ENCODE measurements at places on chromosomes 5 and 9.

GRCh38 chr5:58635416-58635815 lies 52.5 kb downstream of the RAB3C start:
- DNase-seq: no peak

DNA sequence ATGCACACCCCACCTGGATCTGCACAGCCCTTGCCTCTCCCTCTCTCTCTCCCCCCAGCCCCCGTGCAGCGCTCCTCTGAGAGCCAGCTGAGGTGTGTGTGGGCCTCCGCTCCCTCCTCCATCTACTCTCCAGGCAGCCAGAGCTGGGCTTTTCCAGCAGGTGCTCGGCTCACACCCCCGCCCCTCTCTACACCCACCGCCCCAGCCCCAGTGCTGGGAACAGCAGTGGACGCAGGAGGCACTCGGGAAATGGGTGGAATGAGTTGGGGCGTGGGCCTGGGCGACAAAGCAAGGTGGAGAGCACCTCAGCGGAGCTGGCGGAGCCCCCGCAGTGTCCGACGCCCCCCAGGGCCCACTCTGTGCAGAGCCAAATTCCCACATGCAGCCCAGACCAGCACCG lies 13.3 kb upstream of the LHX3 start:
- no peak for DNase-seq

DNA sequence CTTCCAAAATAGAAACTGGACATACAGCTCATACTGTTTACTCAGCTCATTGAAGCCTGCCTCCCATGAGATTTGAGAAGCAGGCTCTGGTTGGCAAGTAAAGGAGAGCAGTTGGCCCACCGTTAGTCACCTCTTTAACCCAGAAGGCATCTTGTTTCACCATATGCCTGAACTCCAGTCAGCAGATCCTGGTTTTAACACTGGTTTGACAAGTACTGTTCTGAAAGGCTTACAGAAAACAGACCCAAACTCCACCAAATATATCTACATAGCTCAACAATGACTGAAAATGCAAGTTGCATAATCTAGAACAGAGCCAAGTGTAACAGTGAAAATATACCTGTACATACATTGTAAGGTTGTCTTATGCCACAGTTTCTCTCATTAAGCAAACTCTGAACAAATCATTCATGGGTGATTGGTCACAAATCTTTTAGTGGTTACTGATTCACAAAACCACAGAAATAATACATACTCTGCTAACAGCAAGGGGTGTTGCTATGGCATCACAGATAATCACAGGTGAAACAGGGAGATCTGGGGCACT lies 198.8 kb downstream of the BNC2 start:
- DNase-seq: peak; percentile 62

DNA sequence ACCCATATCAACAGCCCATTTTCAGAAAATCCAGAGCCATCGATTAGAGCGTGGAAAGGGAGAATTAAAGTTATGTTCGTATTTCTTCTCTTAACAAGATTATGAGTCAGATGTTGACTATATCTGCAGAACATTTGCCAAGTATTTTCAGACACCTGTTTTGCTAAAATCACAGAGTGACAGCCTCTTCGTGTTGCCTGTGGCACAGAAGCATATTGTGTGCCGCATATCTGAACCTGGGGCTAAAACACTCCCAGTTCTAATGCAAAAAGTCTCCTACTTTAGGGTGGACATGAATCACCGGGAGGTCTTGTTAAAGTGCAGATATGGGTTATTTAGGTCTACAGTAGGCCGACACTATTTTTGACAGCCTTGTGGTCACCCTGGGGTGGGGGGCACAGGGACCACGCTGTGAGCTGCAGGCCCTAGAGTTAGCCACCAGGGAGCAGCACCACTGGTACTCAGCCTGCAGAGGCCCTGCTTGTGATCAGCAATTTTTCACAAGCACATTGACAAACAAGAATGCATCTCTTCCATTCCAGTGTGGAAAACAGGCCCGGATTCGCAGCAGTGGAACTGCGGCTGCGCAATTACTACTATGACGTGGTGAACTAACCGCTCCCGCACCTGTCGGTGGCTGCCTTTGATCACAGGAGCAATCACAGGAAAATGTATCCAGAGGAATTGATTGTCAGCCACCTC lies 93.5 kb downstream of the SYK start:
- DNase-seq: peak; percentile 8

- no peak for DNase-seq
Measured at GRCh38 chr9:5478206-5478605, 27.9 kb downstream of the CD274 start.

DNA sequence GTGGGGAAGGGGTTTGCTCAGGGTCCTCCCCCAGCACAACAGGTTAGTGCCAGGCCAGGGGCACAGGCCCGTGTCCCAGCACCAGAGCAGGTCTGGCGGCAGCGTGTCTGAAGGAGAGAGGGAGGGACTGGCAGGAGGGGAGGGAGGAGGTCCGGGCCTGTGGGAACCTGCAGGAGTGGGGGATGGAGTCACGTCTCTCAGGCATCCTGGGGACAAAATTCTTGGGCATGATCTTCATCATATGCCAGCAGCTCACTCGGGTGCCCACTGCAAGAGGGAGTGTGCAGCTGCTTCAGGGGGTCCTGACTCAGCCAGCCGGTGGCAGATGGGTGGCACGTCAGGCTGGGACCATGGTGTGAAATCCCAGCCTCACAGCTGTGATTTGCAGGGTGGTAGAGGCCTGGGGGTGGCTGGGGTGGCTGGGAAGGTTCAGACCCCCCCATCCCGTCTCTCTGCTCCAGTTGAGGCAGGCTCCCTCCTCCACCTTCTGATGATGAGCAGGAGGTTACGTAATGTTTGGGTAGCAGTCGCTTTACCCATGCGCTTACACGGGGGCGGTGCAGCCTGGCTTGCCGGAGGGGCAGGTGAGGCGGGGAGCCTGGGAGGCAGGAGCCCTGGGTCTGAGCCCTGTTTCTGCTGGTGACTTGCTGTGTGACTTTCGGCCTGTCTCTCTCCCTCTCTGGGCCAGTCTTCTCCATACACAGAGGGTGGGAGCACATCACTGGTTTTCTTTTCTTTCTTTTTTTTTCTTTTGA lies 40.5 kb downstream of the NCS1 start:
- DNase-seq: no peak

DNA sequence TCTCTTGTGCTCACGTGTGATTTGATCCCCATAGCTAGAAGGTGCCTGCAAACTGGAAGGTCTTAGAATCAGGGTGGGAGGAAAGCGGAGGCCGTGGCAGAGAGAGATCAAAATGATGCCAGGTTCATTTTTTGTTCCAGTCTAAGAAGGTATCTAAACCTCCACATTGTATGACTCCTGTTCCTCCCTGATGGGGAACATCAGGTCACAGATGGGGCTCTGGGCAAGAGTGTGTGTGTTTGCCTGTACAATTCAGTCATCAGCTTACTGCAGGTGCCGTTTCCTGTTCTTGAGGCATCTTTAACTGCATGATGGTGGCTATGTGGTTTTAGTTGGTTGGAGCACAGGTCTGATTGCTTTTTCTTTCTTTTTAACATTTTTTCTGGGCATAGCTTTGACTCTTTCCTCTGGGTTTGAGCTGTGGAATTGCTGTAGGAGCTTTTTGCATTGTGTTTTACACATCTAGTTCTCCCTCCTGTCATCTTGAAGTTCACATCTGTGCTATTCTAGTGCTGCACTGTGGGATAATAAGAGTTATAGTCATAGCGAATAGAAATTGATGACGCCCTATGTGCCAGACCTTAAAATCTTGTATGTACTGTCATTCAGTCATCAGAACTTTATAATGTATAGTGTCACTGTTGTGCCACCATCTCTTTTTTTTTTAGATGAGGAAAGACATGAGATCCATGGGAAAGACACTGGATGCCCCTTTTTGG lies 30.8 kb downstream of the ARHGAP26 start:
- DNase-seq: no peak

GRCh38 chr5:50798002-50798401 lies 131.6 kb downstream of the PARP8 start:
- no peak for DNase-seq

GRCh38 chr5:23718564-23718963 lies 211.2 kb downstream of the PRDM9 start:
- DNase-seq: no peak

DNA sequence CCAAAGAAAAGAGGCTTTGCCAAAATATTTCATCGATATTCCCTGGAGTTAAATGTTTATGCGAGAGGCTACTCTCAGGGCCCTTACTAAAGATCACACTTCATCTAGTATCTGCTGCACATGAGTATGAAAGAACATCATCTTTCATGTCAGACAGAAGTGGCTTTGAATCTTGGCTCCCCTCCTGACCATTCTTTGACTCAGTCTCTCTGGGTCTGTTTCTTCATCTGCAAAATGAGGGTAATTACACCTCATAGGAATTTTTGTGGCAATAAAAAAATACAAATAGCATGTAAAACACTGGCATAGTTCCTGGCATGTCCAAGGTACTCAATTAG lies 58.1 kb downstream of the SLIT3 start:
- no peak for DNase-seq

- DNase-seq: peak; percentile 89
Measured at GRCh38 chr5:138874771-138875551, at the start of gene LRRTM2. TSS of gene LRRTM2 (minus strand) at chr5:138875335. CDS start at chr5:138874911, 424 bp downstream.

DNA sequence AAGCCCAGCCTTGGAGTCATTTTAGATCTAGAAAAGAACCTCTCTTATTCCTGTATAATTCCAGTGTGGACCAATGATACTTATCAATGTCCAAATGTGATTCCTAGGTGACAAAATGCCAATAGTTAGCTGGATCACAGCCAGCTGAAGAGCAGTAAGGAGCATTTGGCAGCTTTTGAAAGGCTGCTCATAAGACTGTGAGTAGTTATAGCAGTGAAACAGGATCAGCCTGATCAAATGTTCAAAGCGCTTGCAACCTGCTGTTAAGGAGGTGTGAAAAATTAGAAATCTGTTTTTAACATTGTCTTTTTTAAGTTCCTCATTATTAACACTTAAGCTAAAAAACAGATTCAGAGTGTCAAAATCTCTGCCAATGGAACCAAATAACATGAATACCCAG lies 85.1 kb downstream of the SSBP2 start:
- no peak for DNase-seq

DNA sequence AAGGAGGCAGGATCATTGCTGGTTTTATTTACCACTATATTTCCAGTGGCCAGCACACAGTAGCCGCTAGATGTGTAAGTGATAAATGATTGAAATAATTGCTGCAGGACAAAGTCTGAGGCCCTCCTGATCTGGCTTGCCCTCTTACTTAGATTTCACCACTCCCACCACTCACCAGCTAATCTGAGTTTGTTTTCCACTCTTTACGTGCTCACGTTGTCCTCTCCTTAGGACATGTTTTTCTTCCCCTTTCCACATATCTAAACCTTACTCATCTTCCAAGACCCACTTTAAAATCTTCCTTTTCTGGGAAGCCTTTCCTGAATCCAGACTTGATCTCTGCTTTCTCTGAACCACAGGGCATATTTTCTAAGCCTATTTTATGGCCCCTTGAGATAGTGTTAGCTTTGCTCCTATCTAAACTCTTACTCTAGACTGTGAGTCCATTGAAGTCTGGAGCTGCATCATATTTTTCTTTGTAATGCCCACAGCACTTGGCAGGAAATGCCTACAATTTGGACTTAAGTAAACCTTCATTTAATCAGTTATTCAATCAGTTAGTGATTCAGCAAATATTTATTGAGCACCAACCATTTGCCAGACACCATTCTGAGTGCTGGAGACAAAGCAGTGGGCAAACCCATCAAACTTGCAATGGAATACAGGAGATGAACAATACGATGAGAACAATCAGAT lies 2.4 kb downstream of the TLR4 start:
- DNase-seq: peak; percentile 42

DNA sequence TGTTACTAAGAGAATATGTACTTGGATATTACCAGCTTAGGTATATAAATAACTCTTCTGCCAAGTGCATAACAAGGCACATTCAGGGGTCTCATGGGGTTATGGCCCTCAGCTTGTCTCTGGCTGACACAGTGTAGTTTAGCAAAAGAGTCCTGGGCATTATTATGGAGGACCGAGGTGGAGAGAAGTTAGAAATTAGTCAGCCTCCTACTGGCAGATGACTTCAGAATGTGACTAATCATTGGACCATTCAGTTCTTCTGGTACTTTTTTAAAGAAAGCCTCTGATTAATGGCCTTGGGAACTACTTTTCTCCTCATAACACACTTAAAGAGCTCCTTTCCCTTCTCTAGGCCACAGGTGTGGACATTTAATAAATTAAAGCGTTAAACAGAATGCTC lies 178.9 kb downstream of the SH3GL2 start:
- DNase-seq: peak; percentile 36

All from EL (cell line).